ENCODE measurements at places on chromosomes 7 and 10.

DNA sequence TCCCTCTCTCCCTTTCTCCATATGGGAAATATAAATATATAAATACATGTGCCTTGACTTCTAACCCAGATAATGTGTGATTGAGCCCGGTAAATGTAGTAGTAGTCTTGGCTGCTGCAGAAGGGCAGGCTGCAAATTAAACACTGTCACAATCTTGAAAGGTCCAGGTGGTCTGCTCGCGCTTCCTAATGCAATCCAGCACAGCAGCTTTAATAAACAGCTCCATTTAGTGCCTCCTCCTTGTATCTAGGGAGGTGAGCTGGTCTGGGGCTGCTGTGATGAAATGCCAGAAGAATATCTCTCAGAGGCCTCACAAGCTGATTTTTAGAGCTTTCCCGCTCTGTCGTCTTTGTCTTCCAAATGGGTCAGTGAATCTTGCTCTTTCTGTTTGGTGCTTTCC lies 782 bp downstream of the POU6F2 start:
- DNase-seq, result no peak

DNA sequence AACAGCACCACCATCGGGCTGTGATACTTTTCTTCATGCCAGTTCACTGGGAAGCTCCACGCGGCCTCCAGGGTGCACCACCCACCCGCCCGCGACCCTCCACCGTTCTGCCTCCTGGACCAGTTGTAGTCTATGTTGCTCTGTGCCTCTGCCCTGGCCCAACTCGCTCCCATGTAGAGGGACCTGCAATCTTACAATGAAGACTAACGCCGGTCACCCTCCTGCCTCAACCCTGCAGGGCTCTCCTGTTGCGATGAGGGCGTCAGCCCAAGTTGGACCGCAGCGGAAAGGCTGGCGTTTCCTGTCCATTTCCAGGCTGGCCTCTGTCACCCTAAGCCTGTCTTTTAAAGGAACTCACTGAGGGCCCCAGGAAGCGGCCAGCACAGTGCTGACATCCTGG lies 34.9 kb downstream of the IL15RA start:
- no peak for DNase-seq

DNA sequence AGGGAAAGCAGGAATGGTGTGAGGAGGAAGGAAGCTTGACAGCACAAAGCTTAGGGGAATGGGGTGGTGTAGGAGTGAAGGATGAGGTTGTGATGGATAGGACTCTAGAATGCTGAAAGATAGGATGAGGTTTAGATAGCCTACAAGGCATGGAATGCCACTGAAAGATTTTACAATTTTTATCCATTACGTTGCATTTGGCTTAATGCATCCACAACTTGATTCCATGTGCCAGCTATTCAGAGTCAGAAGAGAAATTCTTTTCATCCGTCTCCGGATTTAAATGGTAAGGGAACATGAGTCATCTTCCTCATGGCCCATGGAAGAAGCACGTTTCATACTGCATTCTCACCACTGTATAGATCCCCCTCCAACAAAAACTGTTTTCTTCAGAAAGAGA lies 212.4 kb upstream of the BMPER start:
- no peak for DNase-seq

GRCh38 chr10:96013956-96014355 lies 29.4 kb upstream of the CCNJ start:
- DNase-seq, result no peak

- DNase-seq, result no peak
Measured at GRCh38 chr10:25748509-25748908, 185.5 kb upstream of the MYO3A start.

GRCh38 chr7:43791665-43792064 lies 33.2 kb downstream of the BLVRA start:
- no peak for DNase-seq

GRCh38 chr7:134649226-134649775 lies 2.6 kb downstream of the BPGM start:
- DNase-seq, result no peak

- no peak for DNase-seq
Measured at GRCh38 chr7:120700796-120701195, 157.1 kb downstream of the TSPAN12 start.

GRCh38 chr10:116113721-116114501 lies 159.1 kb downstream of the GFRA1 start:
- DNase-seq, result no peak

- DNase-seq, result peak; percentile 54
Measured at GRCh38 chr10:97542169-97543024, 30.2 kb upstream of the ANKRD2 start.

- no peak for DNase-seq
Measured at GRCh38 chr7:105985672-105986215, 22.7 kb downstream of the CDHR3 start.

GRCh38 chr7:36820527-36821170 lies 96.4 kb upstream of the AOAH start:
- no peak for DNase-seq

GRCh38 chr10:79072041-79072441 lies 3.3 kb downstream of the ZMIZ1 start:
- DNase-seq, result no peak

DNA sequence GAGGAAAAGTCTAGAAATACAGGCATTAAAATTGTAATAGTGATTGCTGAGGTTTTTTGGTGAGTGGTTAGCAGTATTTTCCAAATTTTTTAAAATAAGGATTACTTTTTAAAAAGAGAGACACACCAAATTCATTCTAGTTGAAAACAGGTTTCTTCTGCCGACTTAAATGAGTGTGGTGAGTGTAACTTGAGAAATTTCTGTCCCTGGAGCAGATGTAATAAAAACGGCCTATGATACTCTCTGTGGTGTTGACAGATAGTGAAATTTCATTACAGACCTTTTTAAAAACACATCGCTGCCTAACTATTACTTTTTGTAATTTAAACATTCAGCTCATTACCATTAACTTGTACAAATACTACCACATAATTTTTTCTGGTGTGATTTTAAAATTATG lies 90.1 kb downstream of the CYP51A1 start:
- DNase-seq, result no peak

DNA sequence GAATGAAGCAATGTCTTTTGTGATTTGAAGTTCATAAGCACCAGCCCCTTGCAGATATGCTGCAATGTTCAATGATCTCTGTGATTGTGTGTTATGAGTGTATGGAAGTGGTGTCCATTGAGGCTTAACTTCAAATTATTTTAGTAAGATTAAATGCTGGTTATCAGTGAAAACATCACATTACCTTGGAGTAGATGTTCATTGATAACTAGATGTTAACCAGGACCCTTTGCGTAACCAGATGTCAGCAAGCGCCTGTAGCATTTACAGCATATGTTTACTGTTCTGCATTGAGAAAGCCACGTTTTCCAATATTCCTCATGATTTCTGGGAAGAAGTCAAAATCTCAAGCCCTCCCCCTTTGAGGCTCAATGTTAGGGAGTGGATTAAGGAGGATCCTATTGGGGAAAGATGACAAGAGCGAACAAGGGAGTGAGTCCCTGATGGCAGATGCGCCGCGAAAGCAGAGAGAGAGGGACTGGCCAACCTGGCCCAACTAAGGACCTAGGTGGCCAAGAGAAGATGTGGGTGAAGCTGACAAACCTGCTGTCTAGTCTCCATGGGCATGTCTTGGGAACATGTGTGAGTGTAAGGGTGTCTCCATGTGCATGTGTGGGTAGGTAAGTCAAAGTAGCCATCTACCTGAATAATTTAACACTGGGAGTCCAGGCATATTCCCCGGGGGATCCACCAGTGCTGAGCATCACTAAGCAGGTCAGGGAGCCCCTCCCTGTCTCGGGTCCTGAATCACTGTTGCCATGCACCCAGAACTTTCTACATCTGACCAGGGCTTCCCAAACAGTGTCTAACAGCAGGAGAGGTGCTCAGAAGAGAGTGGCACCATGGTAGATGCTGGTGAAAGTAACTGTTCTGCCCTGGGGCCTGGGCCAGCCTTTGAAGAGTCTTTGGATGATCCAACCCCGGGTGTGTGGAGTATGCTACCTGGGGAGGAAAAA lies 141.6 kb upstream of the GDF10 start:
- DNase-seq, result no peak

Data from activated CD4-positive, alpha-beta T cell treated with anti-CD3 and anti-CD28 coated beads, Interleukin-2, Interleukin-4, amounts not matched to agents 100 ng/mL and 50 ng/mL, durations not matched to agents 16 hours and 8 hours (primary cell).